ENCODE measurements at places on chromosomes 11 and 22.

DNA sequence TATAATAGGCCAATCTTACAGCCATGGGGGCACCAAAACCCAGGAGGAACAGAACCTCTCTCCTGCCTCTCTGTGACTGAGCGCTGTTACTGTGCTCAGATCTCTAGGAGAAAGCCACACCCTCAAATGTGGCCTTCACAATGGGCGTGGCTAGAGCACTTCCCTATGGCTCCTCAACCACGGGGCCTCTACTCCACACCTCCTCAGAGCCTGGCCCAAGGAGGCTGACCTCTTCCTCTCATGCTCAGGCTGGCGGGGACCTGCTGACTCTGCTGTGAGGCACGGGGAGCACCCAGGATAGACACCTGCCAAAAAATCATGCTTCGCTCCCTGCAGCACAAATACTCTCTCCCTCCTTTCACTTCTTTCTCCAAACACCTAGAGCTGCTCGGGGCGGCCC lies 41.0 kb downstream of the C11orf58 start:
- no peak for DNase-seq

DNA sequence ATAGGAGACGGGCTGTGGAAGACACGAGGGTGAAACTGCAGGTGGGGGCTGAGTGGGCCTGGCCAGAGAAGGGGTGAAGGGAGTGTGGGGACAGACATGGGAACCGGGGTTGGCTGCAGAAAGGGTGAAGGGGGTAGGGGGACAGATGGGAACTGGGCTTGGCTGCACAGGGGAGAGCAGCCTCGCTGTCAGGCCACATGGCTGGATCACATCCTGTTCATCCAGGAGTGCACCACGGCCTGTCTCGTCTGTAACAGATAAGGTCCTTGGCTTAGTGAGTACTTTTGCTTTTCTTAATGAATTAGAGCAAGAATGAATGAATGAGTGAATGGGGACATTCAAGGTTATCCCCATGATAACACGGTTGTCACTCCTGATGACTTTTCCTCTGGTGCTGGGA lies 13.5 kb downstream of the FBLN1 start:
- DNase-seq, result no peak

DNA sequence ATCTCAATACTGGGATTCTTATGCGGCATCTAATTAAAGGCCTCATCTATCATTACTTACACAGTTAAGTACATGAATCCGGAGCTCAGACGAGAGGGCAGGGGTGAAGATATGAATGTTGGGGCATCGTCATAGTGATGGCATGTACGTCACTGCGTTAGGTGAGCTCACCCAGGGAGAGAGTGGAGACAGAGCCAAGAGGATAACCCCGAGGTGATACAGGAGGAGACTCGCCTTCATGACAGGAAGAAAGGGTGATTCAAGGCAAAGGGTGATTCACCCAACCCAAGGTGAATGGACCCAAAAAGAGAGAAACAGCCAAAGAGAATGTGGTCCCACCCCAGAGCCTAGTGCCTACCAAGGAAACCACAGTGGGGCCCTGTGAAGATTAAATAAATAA lies 132.9 kb upstream of the BLID start:
- DNase-seq, result no peak

DNA sequence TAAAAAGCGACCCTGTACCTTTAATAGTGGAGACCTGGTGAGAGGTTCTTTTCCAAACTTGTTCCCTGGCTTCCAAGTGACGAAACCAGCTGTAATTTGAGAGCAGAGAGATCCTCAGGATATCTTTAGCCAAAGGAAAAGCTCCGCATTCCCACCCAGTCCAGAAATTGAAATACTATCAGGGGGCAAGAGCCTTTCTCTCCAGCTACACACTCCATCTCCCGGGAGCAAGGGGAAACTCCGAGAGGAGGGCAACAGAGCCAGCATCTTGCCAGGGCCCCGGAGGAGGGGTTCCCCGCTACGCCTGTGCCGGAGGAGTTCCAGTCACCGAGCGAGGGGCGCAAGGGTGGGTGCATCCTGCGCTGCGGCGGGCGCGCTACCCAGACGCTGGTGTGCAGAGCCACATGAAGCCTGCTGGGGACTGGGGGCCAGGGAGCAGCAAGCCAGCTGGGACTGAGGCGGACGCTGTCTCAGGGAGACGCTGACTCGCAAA lies at the start of gene FIBIN:
Gene FIBIN (plus strand): TSS at position 148 of the 493 bp plus-strand sequence. CDS start 415 bp downstream, outside the sequence.
- DNase-seq, result no peak

DNA sequence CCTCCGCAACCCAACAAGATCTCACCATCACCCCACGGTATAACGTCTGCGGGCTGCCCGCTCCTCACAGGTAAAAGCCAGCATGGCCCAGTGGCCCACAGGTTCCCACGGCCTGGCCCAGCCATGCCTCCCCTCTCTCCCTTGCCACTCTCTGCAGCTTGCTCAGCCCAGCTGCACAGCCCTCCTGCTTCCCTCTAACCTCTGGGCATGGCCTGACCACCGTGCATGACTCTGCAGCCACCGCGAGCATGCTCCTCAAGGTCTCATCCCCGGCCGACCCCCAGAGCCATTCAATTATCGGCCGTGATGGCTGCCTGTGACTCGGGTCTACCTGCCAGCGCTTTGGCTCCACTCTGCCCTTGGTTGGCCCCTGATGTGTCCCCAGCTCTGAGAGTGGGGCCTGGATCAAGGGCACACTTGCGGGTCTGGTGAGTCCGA lies 185.5 kb downstream of the CTTN start:
- DNase-seq, result no peak

DNA sequence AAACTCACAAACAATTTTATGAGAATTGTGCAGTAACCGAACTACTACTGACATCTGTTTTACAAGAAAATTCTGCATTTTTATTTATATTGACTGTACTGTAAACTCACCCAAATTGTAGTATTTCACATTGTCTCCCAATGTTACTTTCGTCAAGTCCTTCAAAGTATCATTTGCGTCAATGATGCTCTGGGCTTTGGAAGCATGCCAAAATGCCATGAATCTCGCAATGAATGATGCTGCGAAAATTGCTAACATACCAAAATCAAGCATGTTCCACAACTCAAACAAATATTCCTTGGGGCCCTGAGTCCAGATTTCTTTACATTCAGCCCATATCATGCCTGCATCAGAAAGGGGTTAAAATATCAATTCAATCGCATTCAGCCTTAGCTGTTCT lies 107.6 kb downstream of the TRPC6 start:
- no peak for DNase-seq

DNA sequence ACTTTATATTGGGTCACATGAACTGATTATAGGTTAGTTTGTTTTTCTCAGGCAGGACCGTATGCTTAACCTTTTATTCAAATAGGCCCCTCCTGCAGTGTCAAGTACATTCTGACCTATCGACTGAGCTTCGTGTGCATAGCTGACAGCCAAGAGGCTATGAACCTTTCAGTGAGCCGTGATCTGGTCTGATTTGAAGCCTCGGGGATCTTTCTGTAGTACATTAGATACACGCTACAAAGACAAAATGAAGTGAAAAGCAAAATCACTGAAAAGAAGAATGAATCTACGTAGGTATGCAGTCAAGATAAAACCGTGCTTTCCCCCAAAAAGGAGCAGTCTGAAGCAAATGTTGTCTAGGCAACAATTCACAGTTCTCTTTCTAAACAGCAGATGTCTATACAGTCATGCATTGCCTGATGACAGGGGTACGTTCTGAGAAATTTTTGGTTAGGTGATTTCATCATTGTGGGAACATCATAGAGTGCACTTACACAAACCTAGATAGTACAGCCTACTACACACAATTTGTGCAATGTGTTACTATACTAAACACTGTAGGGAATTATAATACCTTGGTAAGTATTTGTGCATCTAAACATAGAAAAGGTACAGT lies 18.1 kb downstream of the JHY start:
- no peak for DNase-seq

- DNase-seq, result no peak
Observed at GRCh38 chr11:36037031-36037430, 93.2 kb downstream of the LDLRAD3 start.

DNA sequence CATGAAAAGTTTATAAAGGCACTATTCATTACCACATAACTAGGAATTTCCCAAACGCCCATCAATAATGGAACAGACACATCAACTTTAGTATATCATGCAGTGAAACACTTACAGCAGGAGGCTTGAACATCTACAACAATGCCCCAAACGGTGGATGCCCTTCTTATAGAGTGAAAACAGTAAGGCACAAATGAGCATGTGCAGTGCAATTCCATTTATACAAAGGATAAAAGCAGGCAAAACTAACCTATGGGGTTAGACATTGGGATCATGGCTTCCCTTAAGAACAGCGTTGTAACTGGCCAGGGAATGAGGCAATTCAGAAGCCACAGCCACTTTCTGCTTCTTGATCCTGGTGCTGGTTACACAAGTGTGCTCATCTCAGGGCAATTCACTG lies 1363.0 kb downstream of the TBC1D22A start:
- DNase-seq, result no peak

DNA sequence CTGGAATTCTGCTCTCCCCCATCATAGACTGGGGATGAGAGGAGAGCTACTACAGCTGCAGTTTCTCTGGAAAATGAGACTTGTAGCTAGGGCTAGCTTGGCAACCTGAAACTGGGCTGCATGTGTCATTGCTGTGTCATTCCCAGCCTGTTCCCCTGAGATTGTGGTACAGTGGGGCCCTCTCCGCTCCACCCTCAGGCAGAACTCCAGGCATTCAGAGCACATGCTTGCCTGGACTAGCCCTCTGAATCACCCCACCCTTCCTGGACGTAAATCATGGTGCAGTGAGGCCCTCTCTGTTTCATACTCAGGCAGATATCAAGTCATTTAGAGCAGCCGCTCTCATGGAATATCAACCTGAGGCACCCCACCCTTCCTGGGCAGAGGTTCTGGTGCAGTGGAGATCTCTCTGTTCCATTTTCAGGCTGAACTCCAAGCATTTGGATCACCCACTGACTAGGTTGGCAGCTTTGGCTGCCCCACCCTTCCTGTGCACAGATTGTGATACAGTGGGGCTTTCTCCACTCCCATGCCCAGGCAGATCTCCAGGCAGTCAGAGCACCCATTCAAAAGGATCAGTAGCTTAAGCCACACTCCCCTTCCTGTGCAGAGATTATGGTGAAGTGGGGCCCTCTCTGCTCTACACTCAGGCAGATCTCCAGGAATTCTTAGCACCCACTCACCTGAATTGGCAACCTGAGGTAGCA lies 274.4 kb downstream of the C11orf87 start:
- DNase-seq, result no peak

DNA sequence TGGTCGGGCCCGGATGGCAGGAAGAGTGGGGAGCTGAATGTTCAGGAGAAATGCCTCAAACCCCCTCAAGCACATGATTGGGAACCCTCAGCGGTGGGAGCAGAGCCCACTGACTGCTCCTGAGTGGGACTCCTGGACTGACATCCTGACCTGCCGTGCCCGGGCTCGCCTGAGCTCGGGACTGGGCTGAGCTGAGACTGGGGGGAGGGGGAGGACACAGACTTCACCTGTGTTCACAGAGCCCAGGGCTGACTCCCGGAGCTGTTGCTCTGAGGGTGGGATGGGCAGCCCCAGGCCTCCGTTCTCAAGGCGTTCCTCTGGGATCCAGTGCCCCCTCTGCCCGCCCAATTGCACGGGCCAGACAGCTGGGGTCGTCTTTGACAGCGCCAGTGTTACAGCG lies 24.6 kb downstream of the DAGLA start:
- DNase-seq, result no peak

DNA sequence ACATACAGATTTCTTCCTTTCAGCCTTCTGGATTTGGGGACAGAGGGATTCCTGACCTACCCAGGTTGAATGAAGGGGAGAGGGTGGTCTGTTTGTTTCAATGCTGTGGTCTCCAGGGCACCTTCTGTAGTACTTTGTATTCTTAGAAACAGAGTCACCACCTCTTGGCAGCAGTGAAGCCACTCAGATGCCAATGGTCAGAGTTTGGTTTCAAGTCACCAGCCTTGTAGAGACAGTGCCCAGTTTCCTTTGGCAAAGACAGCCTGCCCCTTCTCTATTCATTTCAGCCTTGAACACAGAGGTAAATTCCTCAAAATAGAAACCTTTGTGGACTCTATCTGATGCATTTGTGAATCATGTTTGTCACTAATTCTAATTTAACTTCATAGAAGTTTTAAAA lies 111.7 kb upstream of the RASSF10 start:
- DNase-seq, result no peak

DNA sequence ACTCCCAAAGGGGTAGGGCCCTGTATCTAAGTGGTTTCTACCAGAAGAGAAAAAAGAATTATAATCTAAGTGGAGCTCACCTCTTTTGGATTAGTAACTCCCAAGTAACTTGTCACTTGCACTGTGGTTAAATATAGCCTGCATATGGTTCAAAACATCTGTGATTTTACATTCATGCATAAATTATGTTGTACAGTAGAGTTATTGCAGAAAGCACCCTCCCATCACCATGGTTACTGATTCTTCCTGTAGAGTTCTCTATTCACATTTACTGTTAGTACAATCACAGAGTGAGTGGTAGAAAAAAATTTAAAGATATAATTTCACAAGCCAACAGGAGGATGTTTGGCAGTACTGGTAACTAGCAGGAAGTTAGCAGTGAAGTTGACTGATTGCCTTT lies 80.4 kb downstream of the LRRC4C start:
- no peak for DNase-seq

- no peak for DNase-seq
Observed at GRCh38 chr22:35076630-35077029, 10.7 kb downstream of the ISX start.
